ENCODE measurements at places on chromosomes 4 and X.

DNA sequence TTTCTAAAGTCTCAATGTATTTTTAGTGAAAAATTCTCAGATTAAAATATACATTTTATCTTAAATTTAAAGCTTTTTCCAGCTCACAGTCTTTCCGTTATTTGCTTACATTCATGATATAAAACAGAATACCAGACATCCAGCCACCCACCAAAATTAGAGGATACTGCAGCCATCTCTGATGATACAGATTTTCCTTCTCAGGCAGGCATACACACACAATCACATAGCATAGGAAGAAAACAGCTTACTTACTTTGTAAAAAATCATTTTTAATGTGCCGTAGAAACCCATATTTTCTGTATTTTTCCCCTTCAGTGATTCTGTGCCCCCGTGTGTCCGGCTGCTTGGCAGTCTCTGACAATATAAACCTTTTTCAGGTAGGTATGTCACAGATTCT lies 183.7 kb downstream of the FBXW7 start:
- no peak for DNase-seq

- no peak for DNase-seq
These were observed 210.5 kb downstream of the PWWP3B start for GRCh38 chrX:106378616-106379015.

DNA sequence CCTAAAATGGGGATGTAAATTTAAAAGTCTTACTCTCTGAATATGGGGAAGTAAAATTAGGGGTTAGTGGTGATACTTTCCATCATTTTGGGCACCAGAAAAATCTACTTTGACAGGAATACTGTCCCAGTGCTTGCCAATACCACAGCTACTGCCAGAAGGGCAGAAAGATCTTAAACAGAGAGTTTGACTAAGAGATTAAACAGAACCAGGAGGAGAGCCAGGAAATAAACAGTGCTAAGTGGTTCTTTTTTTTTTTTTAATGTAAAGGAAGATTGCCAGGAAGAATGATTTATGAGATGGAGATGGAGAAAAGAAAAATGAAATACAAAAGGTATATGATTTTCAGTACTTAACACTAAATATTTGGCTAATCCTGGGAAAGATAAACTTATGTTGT lies 126.8 kb downstream of the RTL3 start:
- DNase-seq: no peak

GRCh38 chr4:125461676-125462363 lies 147.1 kb downstream of the FAT4 start:
- DNase-seq: no peak

Measured in AG09309 (cell line).